Peyer's patch (tissue), 4 donors: ENCODE measurements at places on chromosomes 11 and 22.

DNA sequence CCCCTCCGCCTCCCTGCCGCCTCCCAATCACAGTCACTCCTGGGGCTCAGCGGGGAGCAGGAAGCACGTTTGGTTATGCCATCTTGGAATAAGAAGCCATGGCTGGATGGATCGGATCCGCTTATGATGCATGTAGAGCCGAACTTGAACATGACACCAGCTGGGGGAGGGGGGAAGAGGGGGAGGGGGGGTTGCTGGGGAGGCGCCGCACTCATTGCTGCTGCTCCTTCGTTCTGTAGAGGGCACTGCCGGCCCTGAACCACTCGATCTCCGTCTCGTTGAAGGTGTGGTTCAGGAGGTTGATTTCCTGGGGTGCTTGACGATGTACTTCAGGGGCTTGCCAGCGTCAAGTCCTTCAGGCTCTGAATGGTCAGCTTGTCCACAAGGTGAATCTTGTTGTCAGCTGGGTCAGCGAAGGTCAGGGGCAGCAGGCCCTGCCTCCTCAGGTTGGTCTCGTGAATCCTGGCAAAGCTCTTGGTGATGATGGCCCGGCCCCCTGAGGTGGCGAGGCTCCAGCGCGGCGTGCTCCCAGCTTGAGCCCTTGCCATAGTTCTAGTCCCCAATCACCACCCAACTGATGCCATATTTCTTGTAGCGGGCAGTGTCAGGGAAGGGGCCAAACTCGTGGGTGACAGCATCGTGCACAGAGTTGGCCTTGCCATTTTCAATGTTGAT lies 476.9 kb upstream of the ISX start:
- H3K27ac ChIP-seq: no peak overlapping the region
- no peaks in the 10 kb centered on the region for H3K4me1 ChIP-seq
- H3K4me3 ChIP-seq: no peak overlapping the region
- no peaks in the 10 kb centered on the region for H3K36me3 ChIP-seq
- no peaks in the 10 kb centered on the region for H3K27me3 ChIP-seq
- no peak for DNase-seq

- H3K4me3 ChIP-seq: no peak overlapping the region
- no peak overlapping the region for H3K27ac ChIP-seq
- no peaks in the 10 kb centered on the region for H3K4me1 ChIP-seq
- H3K27me3 ChIP-seq: no peaks in the 10 kb centered on the region
- DNase-seq: peak; percentile 69
- H3K36me3 ChIP-seq: no peaks in the 10 kb centered on the region
Measured at GRCh38 chr11:18727479-18728236, 1.7 kb upstream of the IGSF22 start.

- H3K27ac ChIP-seq: no peak overlapping the region
- H3K36me3 ChIP-seq: no peaks in the 10 kb centered on the region
- no peaks in the 10 kb centered on the region for H3K4me1 ChIP-seq
Measured at GRCh38 chr11:36240801-36241200, 48.4 kb downstream of the COMMD9 start.

DNA sequence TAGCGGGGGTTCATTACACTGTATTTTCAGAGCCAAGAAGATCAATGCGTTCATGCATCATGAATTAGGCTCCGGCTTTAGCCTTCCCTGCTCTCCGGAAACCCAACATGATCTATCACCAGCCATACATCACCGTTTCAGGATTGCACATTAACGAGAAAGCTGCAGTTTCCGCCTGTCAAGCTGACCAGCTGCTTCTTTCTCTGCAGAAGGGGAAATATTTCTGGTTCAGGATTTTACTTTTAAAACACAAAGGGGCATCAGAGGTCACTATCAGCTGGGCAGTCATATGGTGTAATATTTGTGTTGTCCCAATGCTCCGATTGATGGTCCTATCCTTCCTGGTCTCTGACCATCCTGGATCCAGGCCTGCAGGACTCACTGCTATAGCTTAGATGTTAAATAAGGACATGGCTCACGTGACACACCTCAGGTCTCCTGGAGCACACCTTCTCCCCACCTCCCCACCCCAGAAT lies 21.4 kb upstream of the CADM1 start:
- no peak overlapping the region for H3K27ac ChIP-seq
- no peak for DNase-seq
- no peaks in the 10 kb centered on the region for H3K36me3 ChIP-seq
- no peaks in the 10 kb centered on the region for H3K4me1 ChIP-seq

- no peak for DNase-seq
- no peaks in the 10 kb centered on the region for H3K36me3 ChIP-seq
- H3K4me1 ChIP-seq: no peaks in the 10 kb centered on the region
Measured at GRCh38 chr22:45441138-45441537, 27.6 kb downstream of the RIBC2 start.

GRCh38 chr11:65595131-65595530 lies 469 bp downstream of the KCNK7 start:
- H3K4me1 ChIP-seq: no peaks in the 10 kb centered on the region
- DNase-seq: no peak
- H3K27ac ChIP-seq: no peak overlapping the region
- H3K4me3 ChIP-seq: no peak overlapping the region

DNA sequence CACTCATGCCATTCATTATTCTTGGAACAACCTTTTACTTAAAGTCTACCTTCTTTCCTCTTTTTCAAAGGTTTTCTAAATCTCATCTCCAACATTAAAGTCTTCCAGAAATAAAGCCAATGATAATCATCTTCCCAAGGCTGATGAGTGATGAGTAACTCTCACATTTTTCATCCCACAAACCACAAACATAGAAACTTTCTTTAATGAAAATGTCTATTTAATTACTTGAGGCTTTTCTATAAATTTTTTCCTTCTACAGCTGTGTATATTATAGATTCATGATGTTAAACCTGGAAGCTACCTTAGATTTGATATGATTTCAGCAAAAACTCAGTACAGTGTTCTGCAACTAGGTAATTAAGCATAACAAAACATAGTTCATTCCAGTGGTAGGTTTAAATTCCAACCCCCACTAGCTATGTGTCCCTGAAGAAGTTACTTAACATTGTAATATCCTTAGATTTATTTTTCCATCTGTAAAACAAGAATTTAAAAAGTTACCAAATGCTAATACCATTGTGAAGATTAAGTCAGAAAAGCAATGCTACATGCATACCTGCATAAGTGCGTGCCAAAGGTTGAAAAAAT lies 845.4 kb downstream of the KCNA4 start:
- H3K4me3 ChIP-seq: no peak overlapping the region
- no peak overlapping the region for H3K27ac ChIP-seq
- no peaks in the 10 kb centered on the region for H3K27me3 ChIP-seq
- no peaks in the 10 kb centered on the region for H3K4me1 ChIP-seq
- no peak for DNase-seq
- H3K36me3 ChIP-seq: no peaks in the 10 kb centered on the region

- no peak overlapping the region for H3K4me3 ChIP-seq
- no peaks in the 10 kb centered on the region for H3K36me3 ChIP-seq
- H3K27me3 ChIP-seq: no peaks in the 10 kb centered on the region
Measured at GRCh38 chr11:69180226-69180625, 24.5 kb downstream of the SMIM38 start.

DNA sequence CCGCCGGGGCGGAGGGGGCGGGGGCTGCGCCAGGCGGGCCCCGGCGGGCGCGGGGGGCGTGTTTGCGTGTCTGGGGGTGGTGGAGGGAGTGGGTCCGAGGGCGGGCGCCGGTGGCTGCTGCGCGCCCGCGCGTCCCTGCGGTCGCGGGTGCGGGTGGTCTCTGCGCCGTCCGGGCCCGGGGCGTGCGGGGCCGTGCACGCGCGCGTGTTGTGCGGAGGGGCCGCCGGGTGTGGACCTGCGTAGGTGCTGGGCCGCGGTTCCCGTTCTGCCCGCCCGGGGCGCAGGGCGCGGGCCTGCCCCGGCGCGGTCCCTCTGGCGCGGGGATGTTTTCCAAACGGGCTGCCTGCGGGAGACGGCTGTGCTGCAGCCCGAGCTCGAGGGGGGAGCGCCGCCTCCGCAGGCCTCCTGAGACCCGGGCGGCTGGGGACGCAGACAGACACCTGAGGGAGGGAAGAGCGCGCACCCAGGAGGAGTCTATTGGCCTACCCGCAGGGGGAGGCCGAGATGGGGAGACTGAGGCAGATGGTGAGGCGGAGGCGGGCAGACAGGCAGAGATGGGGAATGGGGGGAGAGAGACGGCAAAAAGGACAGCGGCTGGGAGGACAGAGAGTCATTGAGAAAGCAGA lies 442 bp downstream of the PELI3 start:
- peak; percentile 67 for DNase-seq
- H3K27ac ChIP-seq: peak overlapping the region; percentile 63
- H3K4me3 ChIP-seq: peak overlapping the region; percentile 75

- H3K4me1 ChIP-seq: no peaks in the 10 kb centered on the region
- no peak overlapping the region for H3K4me3 ChIP-seq
- DNase-seq: peak; percentile 81
- no peaks in the 10 kb centered on the region for H3K27me3 ChIP-seq
- H3K36me3 ChIP-seq: no peaks in the 10 kb centered on the region
Measured at GRCh38 chr22:32985899-32986765, 72.0 kb downstream of the SYN3 start.

DNA sequence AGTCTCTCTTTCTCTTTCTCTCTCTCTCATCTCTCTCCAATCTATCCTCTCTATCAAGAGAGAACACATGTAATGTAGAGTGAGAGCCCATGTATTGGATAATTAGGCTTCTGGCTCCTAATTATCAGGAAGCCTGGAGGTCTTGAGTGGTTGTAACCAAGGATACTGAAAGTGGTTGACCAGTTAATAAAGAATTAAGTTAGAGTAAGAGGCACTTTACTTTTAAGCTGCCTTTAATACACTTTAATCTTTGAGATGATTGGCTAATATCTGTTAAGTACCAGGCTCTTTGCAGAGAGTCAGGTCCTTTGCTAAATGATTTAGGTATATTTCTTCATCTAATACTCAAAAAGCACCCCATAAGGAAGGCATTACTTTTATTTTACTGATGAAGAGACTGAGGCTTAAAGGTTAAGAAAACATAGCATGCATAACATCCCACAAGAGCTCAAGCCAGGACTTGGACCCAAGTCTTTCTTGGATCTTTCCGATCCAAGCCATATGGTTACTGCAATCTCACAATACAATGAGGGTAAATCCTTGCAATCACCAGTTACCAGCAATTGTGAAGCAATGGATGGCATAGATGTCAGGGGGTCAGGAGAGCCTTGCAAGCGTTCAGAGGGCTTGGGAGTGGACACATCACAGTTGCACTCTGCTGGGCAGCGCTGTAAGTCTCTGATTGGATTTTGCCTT lies 22.1 kb downstream of the CD44 start:
- H3K4me3 ChIP-seq: no peak overlapping the region
- H3K36me3 ChIP-seq: no peaks in the 10 kb centered on the region
- H3K27me3 ChIP-seq: no peaks in the 10 kb centered on the region
- H3K27ac ChIP-seq: no peak overlapping the region
- DNase-seq: no peak

DNA sequence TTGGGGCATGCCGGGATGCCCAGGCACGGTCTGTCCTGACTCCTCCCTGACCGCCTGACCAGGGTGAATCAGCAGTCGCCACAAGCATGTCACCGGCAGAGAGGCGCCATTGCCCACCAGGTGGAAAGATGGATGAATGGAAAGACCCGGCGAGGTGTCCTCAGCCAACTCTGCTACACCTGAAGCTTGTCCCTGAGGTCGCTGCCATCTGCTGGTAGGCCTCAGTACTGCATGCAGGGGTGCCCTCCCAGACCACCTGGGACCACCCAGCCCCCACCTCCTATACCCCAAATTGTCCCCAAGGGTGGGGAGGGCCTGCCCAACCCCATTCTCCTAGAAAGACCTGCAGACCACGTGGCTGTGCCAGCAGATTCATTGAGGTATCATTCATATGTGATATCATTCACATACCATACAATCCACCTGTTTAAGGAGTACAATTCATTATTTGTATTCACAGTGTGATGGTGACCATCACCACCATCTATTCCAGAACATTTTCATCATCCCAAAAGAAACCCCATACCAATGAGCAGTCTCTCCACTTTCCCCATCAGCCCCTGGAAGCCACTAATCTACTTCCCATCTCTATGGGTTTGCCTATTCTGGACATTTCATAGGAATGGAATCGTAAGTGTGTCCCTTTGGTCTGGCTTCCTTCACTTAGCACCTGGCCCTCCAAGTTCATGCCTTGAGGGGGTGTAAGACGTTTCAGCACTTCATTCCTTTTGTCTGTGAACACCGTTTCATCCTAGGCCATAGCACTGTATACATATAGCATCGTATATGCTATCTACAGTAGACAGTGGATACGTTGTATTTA lies 17.5 kb downstream of the FGF3 start:
- no peak for DNase-seq
- H3K36me3 ChIP-seq: no peaks in the 10 kb centered on the region
- H3K27me3 ChIP-seq: no peaks in the 10 kb centered on the region
- H3K27ac ChIP-seq: no peak overlapping the region
- H3K4me3 ChIP-seq: no peak overlapping the region
- H3K4me1 ChIP-seq: no peaks in the 10 kb centered on the region

- H3K36me3 ChIP-seq: no peaks in the 10 kb centered on the region
- no peaks in the 10 kb centered on the region for H3K27me3 ChIP-seq
- no peaks in the 10 kb centered on the region for H3K4me1 ChIP-seq
Measured at GRCh38 chr11:112885744-112886433, 75.3 kb upstream of the NCAM1 start.

DNA sequence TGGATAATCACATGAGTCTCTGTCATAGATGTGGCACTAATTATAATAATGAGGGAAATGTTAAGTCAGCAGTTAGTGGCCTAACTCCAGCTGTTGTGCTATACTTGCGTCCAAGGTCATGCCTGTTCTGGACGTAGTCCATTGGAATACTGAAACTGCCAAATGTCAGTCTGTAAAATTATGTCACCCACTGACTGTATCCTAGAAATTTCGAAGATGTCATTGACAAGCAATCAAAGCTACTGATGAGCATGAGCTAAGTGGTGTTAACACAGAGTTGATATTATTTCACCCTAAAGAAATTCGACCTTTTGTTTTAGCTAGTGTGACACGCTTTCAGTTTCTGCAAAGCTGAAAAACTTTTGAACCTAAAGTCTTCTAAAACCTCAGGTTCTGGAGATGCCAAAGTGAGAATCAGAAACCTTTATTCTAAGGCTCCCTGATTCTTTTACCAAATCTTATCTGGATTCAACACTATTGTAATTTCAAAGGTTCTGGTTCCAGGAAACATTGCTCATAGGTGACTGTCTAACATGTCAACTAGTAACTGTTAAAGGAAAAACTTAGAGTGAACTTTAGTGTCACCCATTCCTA lies 14.9 kb upstream of the ME3 start:
- no peaks in the 10 kb centered on the region for H3K36me3 ChIP-seq
- H3K27me3 ChIP-seq: no peaks in the 10 kb centered on the region
- no peak overlapping the region for H3K27ac ChIP-seq
- H3K4me1 ChIP-seq: no peaks in the 10 kb centered on the region
- DNase-seq: no peak
